8988T (cell line): ENCODE measurements at places on chromosomes 1 and 21.

- DNase-seq, result no peak
These were observed 470.4 kb upstream of the USP24 start for GRCh38 chr1:55685560-55685959.

DNA sequence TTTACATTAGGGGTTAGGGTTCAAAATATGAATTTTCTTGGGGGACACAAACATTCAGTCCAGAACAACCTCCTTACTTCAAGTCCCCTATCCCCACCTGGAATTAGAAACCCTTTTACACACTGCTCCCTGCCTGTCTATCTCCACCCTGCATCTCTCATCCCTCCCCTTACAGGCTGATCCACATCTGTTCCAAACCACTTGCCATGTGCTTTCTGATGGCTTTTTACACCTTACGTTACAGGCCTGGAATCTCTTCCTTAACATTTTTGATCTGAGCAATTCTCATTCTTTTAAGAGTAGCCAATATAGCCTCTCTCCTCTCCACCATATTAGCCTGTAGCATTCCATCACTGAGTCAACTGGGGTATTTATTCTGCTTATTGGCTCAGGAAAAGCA is 122.0 kb downstream of the PTBP2 start:
- no peak for DNase-seq

- no peak for DNase-seq
These were observed 299.2 kb downstream of the SRGAP2C start for GRCh38 chr1:121483961-121484424.

- no peak for DNase-seq
These were observed 89.5 kb upstream of the GREM2 start for GRCh38 chr1:240701412-240701811.

GRCh38 chr1:109239409-109240068 is 9.8 kb upstream of the CELSR2 start:
- DNase-seq, result peak; percentile 60

- DNase-seq, result no peak
These were observed 64.2 kb upstream of the MRPS6 start for GRCh38 chr21:34009193-34009592.
